CD4-positive, alpha-beta T cell treated with Interleukin-17A for 1 hour (primary cell): ENCODE measurements at places on chromosomes 6 and 20.

DNA sequence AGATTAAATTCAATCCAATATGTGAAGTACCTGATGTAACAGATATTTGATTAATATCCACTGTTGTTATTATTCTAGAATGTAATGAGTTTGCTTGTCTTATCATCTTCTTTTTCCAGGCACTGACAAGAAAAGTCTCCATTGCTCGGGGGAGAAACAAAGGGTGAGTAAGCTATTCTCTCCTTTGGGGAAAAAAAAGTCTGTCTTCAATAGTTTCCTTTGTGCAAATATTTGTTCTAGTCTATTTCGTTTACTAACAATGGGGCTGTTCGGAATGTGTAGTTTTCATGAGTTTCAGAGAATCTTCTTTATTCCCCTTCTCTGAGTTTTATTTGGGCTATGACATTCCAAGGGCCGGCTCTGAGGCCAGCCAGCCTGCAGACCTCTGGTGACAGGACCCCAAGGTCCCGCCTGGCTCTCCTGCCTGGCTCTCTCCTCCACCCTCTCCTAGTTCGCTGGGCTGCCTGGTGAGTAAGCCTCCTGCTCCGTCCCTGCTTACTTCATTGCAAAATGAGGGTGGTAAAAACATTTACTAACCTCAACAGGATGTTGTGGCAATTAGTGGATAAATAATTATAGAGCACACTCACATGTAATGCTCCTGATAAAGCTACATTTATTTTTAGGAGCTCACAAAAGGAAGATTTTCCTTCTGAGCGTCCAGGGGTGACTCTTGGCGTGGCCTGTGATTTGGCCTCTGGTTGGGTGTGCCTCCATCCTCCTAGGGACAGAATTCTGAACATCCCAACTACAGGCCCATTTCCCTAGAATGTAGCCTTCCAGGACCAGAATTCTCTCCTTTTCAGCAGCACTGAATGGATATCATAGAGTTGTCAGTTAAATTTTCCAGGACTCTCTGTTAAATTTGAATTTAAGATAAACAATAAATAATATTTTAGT is 43.1 kb upstream of the SNX9 start:
- DNase-seq = no peak

GRCh38 chr6:166611631-166612030 is 15.4 kb downstream of the RPS6KA2 start:
- no peak for DNase-seq

GRCh38 chr20:34534391-34535165 is 18.4 kb downstream of the DYNLRB1 start:
- no peak for DNase-seq

GRCh38 chr6:90168693-90169131 is 127.9 kb downstream of the BACH2 start:
- no peak for DNase-seq

- DNase-seq = no peak
Measured at GRCh38 chr20:59827138-59828056, 106.0 kb downstream of the SYCP2 start.

- no peak for DNase-seq
Measured at GRCh38 chr6:168530653-168531071, 89.7 kb downstream of the SMOC2 start.

DNA sequence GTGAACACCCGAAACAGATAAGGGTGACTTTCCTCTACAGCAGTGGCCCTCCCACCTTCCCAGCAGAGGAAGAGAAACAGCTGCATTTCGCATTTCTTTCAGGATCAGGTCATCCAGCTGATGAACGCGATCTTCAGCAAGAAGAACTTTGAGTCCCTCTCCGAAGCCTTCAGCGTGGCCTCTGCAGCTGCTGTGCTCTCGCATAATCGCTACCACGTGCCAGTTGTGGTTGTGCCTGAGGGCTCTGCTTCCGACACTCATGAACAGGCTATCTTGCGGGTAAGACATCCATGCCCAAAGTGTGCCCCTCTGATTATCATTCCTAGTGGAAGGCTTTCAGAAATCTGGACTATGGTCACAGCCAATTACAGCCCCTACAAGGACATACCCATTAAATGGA is 27.8 kb upstream of the MROH8 start:
- no peak for DNase-seq

DNA sequence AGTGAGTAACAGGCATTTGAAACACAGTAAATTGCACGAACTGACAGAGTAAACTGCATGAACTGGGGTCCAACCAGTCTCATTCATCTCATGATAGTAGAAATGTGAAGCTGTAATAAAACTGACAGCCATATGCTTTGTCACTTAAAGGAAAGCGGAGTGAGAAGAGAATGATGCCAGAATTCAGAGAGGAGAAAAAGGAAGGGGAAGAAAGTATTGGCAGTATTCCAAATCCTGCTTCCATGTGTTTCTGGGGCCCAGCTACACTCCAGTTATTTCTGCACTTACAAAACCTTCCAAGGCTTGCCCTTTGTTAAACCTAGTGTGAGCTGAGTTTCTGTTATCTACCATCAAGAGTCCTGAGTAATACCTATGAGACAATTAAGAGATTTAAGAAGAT is 17.2 kb downstream of the SNX14 start:
- no peak for DNase-seq

GRCh38 chr6:158620963-158621693 is 23.4 kb downstream of the DYNLT1 start:
- DNase-seq = no peak

GRCh38 chr6:124683507-124683906 is 278.7 kb upstream of the RNF217 start:
- no peak for DNase-seq

- no peak for DNase-seq
Measured at GRCh38 chr6:96911171-96911570, 13.4 kb upstream of the KLHL32 start.

- no peak for DNase-seq
Measured at GRCh38 chr6:56232436-56232835, 14.9 kb downstream of the COL21A1 start.

- DNase-seq = no peak
Measured at GRCh38 chr6:134359302-134359701, 41.4 kb upstream of the SGK1 start.

- DNase-seq = peak; percentile 6
Measured at GRCh38 chr6:53735896-53736295, 58.9 kb upstream of the LRRC1 start.

DNA sequence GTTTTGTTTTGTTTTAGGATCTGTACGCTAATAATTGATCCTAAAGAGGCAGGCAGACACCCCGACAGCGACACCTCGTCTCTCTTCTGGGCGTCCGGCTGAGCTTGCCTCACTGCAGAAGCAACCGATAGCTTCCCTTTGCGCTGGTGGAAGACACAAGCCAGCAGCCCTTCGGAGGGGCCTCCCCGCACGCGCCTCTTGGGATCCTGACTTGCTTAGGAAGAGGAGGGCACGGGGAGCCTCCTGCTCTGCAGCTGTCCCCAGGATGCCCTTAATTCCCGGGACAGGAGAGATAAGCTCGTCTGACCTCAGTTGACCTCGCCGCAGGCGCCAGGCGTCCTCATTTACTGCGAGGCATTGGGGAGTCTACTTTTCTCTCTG is 94.0 kb downstream of the CD83 start:
- no peak for DNase-seq

DNA sequence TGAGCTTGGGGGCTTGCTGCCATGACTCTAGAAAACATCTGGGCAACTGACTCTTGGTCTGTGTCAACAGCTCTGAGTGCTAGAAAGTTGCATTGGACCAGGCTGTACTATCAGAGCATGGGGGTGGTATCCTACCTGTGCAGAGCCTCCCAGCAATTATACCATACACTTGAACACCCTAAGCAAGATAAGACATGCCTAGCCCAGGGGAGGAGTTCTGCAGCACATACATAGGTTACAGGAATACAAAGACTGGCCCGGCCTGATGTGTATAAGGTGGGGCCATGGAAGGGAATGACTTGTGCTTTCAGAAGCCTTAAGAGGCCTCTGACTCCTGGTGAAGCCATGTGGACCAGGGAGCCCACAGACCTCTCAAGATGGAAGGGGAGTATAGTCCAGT is 11.4 kb upstream of the MOCS1 start:
- DNase-seq = no peak

GRCh38 chr20:58880994-58881752 is 28.7 kb downstream of the GNAS start:
- no peak for DNase-seq

- peak; percentile 30 for DNase-seq
Measured at GRCh38 chr6:45663251-45664221, 285.8 kb upstream of the SUPT3H start.

- no peak for DNase-seq
Measured at GRCh38 chr6:129130106-129130505, 247.2 kb downstream of the LAMA2 start.

DNA sequence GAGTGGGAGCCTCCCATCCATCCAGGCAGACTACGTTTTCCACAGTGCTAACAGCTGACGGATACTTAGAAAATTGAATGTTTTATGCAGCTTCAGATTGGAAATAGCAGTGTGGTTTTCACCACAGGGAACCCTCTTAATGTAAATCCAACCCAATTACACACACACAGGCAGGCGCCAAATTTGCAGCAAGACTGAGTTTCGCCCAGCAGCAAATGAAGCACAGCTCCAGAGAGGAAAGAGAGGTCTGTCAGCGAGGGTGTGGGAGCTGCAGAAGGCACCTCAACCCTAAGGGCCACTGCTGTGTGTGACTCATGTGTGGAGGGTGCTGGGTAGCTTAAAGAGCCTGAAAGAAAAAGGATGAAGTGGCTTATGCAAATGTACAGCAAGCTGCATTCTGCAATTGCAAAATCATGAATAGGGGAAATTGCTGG is 365.7 kb downstream of the MAFB start:
- peak; percentile 1 for DNase-seq

DNA sequence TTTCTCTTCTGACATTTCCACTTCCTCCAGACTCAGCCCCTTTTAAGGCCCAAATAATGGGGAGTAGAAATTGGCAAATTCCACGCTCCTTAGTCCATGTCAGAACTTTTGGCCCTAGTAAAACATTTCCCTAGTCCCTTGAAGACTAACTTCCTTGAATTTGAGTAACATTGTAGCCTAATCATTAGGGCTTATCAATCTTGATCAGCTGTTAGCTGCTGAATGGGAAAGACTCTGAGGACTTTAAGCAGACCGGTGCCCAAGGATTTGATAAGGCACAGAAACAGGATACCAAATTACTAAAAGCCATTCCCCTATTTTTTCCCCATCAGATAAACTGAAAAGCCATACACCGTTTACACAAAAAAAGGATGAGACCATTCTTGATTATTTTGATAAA is 37.0 kb upstream of the ECI2 start:
- DNase-seq = no peak

GRCh38 chr20:40943591-40943990 is 85.0 kb upstream of the TOP1 start:
- no peak for DNase-seq

GRCh38 chr6:96624957-96625356 is 62.0 kb downstream of the FHL5 start:
- DNase-seq = no peak

DNA sequence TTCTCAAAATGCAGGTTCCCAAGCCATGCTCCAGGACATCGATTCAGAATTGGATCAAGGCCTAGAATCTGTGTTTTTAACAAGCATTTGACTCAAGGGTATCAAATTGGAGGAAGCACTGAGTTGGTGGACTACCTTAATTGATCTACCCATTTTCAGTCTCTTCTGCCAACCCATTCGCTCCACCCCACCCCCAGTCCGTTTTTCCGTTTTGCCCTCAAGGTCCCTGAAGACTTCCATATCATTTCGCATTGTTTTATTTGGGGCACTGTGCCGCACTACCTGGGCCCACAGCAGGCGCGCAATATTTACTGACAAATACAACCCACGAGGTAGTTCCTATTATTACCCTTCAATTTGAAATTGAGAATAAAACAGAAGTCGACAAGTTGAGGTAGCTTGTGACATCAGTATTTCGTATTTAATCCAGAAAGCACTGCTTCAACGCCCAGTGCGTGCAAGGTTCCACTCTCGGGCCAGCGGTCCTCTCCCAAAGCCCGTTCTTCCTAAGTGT is 557 bp upstream of the DHX35 start:
- DNase-seq = no peak

GRCh38 chr6:88368071-88368787 is 202.1 kb upstream of the CNR1 start:
- no peak for DNase-seq

- DNase-seq = no peak
Measured at GRCh38 chr6:12024699-12025434, 12.8 kb downstream of the HIVEP1 start.

GRCh38 chr6:11685481-11686093 is 93.0 kb downstream of the ADTRP start:
- DNase-seq = no peak

GRCh38 chr20:33835615-33836172 is 24.5 kb downstream of the CHMP4B start:
- DNase-seq = no peak

DNA sequence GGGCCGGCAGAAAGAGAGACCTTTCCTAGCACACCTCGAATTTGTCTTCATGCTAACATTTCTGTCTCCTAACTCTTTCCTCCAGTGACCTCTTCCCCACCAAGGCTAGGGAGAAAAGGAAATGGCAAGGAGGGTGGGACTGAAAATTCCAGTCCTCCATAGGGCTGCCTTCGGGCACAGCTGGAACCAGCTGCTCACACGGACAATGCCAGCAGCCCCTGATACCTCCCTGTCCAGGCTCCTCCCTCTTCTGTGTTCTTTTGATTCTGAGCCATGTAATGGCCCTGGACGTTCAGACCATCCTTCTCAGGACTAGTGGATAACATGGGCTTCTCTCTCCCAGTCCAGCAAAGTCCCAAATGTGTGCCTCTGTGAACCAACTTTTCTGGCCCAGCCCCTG is 29.1 kb upstream of the PHACTR3 start:
- no peak for DNase-seq

GRCh38 chr6:164455835-164456234 is 853.6 kb downstream of the C6orf118 start:
- DNase-seq = no peak

- no peak for DNase-seq
Measured at GRCh38 chr6:2868637-2869036, 27.0 kb upstream of the SERPINB1 start.

- DNase-seq = peak; percentile 20
Measured at GRCh38 chr6:4941782-4942672, 61.8 kb downstream of the RPP40 start.

- DNase-seq = no peak
Measured at GRCh38 chr6:8658416-8658815, 223.1 kb upstream of the SLC35B3 start.

DNA sequence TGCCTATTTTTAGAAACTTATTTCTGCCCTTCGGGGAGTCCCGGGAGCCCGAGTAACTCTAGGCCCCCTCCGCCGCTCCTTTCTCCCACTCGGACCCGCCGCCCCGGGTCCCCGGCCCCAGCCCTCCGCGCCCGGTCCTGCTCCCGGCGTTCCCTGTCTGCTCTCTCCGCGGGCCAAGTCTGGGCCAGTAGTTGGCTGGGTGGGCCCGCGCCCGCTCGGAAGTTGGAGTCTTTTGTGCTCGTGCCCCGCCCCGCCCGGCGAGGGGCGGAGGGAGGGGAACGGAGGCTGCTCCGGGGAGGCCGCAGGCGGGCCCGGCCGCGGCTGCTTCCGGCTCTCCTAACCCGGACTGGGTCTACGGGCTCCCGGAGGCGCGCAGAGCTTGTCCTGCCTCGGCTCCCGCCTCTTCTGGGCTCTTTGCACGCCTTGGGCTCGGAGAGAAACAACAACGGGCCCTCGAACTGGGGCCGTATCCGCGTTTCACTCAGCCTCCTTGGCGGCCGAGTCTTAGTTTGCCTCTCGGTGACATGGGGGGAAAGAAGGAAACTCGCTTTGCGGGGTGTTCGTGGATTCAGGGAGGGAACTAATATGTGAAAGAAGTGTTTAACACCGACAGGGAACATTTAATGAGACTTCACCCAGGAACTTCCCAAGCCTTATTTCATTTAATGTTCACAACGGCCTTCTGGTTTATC is 657 bp downstream of the RALY start:
- peak; percentile 80 for DNase-seq
